Caudate nucleus (tissue), 63 donors: ENCODE measurements at places on chromosomes 11 and 22.
A peak's percentile ranks its signal among the peaks of the same experiment; 100 is the strongest.

DNA sequence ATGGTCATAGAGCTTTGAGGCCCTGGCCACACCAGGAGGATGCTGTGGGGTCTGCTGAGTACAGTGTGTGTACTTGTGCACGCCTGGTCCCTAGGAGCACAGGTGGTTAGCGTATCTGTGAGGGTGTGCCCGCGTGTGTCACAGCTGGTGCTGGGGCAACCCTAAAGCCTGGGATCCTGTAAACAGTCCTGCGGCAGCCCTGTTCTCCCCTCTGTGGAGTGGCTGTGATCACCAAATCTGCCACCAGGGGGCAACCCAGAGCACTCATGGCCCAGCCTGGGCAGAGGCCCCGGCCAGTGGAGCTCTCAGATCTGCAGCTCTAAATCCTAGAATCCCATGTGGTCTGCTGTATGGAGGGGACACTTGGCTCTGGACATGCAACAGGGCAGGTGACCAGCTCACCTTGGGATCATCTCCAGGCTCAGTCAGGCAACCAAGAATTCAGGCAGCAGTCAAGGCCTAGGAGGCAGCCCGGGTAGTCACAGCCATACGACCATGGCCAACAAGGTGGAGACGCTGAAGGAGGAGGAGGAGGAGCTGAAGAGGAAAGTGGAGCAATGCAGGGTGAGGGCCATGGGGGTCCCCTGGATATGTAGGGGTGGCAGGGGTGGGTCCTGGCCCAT lies 3.9 kb downstream of the SH3BP1 start:
- peak; percentile 48 for DNase-seq

DNA sequence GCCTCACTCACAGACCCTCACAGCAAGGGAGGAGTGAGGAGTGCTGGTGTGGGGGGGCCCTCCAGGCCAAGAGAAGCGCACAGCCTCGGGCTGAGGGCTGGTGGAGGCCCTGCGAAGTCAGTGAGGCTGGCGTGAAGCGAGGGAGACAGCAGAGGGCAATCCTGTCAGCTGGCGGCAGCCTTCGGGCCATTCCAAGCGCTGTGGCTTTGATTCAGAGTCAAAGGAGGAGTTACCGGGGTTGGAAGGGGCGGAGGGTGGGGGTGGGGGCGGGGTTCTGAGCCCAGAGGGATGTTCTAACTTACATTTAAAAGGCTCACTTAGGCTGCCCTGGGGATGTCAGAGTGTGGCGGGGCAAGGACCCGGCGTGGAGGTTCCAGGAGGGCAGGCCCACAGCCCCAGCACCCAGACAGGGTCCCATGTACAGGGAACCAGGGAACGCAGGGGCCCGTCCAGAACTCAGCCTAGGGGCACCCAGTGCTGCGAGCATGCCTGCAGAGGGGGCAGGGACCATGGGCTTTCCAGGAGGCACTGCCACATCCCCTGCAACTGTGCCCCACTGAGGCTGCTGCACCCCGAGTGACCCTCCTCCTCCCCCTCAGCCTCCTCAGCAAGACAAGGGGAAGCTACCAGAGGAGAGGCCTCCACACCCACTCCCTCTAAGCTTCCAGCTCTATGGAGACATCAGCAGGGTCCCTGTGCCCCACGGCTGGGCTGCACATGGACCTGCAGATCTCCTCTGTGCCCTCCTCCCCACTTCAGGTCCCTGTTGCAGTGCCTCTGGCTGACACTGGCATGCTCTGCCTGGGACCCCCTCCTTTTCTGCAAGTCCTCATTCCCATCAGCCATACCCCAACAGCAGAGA lies 39.7 kb upstream of the TTLL12 start:
- DNase-seq, result no peak

DNA sequence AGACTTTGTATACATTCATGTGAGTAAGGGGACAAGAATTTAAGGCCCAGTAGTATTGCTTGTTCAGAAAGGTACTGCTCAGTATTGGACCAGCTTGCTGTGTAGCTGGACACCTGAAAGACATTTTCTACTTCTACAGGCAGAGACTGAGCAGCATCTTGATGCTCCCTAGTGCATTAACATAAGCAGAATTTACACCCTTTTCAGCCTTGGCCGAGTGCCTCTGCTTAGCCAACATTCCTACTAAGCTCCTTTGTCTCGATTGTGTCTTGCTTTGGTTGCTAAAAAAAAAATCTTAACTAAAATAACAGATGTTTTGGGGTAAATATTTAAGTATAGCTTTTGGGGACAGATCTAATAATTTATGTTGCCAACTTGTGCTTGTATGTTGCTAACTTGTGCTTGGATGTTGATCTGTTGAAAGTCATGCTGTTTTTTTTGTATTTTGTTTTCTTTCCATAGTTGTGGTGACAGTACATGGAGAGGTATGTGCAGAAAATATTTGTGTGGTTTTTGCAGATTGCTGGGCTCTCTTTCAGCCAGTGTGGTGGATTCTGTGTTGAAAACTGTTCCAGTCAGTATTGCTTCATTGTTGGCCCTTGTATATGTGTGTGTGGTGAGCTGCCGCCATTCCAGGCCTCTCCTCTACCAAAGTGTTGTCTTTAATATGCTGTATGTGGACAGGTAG lies 3.7 kb downstream of the PTS start:
- no peak for DNase-seq

DNA sequence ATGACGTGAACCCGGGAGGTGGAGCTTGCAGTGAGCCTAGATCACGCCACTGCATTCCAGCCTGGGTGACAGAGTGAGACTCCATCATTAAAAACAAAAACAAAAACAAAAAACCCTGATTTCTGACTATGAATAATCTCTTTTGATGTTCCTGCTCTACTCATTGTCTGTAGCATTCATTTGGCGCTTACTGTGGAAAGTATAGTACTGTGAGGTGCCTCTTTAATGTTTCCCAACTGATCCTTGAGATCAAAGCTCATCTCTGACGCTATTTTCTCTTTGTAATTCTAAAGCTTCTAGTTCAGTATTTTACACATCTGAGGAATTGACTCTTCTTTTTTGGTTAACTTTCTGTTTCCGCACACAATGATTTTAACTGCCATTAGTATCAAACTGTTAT lies 60.0 kb downstream of the GRK3 start:
- DNase-seq, result no peak

DNA sequence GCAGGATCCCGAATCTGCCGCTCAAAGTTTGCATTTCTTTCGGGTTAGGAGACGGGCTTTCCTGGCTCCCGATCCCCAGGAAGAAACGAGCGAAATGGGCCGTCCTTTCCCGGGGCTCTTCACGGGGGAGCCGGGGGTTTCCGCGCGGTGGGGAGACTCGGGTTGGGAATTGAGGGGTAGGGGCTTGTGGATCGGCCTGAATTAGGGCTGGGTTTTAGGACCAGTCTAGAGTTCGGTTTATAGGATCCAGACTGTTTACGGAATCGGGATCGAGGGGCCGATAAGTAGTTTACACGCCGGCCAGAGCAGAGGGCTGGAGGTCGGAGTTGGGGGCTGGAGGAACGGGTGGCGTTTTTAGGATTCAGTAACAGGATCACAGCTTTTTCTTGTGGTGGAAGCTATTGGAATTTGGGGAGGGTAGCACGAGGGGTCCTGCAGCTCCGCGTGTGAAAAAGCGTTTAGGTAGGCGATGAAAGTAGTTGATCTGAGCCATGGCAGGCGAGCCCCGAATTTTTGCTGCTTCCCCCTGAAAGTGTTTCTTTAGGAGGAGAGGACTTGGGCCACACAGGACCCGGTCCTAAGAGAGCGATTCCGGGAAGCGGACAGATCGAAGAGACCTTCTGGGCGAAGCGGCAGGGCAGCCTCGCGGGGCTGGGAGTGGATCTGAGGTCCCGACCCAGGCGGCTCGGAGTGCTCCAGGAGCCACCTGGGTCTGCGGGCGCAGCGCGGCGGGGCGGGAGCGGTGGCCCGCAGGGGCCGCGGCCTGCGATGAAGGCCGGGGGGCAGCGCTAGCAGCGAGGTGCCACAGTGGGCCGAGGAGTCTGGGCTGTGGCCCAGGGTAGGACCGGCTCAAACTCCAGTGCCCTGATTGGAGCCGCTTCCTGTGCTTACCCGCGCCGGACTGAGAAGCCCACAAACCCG lies 1.6 kb downstream of the PKNOX2 start:
- no peak for DNase-seq

DNA sequence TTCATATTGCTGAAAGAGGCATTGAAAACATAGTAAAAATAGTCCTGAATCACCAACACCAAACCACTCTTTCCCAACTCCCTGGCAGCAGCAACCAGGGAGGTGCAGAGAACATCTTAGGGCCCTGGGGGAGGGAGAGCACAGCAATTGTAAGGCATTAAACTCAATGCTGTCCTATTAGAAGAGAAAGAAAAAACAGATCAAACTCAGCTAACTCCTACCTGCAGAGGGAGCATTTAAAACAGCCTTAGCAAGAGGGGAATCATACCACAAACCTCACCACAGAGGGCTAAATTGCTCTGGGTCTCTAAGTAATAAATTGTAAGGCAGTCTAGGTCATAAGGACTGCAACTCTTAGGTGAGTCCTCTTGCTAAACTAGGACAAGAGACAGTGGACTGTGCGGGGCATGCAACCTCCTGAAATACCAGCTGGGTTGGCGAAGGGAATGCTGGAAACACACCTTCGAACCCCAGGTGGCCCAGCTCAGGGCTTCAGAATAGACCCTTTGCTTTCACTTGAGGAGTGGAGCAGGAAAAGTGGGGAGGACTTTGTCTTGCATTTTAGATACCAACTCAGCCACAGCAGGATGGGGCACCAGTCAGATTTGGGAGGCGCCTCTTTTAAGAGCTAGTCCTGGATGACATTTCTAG lies 697.1 kb upstream of the FAT3 start:
- no peak for DNase-seq

DNA sequence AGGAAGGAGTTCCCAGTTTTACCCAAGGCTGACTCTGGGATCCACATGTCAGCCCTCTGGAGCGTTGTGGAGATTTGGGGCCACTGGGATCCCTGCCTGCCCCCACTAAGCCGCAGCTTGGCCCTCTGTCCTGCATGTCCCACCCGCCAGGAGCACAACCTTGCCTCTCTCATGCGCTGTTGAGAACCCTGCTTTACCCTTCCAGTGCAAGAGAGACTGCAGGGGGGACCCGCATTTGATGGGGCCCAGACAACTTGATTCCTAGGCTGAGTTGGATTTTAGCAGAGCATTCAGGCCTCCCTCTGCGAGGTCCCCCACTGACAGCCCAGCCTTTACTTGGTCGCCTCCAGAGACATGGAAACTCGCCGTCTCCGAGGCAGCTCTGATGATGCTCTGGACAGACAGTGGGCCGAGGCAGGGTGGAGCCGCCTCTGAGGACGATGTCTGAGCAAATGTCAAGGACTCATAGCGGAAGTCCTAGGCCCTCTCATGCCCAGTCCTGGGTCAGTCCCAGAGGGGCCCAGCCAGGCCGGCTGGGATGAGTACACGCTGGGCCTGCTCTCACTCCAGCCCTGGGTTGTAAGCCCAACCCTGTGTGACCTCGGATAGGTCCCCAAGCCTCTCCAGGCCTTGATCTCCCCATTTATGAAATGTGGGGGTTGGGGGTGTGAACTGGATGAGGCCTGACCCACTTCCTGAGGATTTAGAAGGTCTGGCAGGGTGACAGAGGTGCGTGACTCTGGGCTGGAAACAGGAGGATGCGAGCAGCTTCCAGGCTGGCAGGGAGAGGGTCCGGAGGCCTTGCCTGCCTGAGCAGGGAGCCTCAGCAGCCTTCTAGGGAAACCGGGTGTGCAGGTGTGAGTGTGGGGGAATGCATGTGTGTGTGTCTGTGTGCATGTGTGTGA lies 630 bp downstream of the CD5 start:
- no peak for DNase-seq

DNA sequence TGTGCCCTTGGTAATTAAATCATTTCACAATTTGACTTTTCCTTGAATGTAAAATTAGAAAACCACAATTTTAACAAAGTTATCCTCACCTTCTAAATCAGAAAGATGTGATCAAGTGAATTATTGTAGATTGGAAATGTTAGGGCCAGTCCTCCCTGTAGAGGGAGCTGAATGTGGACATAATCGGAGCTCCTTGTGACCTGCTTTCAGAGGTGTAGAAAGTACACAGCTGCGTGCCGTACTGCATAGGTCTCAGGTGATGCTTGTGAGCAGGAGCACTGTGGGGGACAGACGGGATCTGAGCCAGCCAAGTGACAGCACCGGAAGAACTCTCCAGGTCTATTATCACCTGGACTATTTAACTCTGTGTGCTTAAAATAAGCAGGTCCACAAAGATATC lies 338.0 kb downstream of the AASDHPPT start:
- no peak for DNase-seq
